ENCODE measurements at places on chromosomes 3 and 15.

DNA sequence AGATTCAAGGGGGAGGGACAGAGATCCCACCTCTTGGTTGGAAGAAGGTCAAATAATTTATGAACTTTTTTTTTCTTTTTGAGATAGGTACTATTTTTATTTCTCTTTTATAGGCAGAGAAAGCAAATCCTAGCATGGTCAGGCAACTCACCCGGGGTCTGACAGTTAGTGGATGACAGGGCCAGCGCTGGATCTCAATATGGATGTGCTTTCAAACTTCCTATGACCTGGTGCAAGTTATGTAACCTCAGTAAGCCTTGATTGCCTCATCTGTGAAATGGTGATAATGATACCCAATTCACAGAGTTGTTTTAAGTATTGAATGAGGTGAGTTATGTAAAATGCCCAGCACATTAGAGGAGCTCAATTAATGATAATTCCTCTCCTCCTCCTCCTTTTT is 86.8 kb upstream of the MEF2A start:
- DNase-seq = no peak

DNA sequence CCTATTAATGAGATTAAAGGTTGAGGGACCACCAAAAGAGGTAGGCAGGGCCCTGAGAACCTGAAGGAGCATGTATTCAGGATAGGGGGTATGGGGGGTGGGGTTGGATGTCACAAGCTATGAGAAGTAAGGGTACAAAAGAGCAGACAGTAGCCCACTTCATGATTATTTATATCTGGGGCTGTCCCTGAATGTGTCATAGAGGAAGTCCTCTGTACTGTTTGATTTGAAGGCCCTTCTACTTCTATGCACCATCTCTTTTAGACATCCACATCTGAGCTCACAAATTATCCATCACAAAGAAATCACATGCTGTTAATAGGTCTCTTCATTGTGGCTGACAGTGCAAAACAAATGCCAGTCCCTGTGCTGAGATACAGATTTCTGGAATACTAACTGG is 68.6 kb downstream of the FHIT start:
- DNase-seq = no peak

DNA sequence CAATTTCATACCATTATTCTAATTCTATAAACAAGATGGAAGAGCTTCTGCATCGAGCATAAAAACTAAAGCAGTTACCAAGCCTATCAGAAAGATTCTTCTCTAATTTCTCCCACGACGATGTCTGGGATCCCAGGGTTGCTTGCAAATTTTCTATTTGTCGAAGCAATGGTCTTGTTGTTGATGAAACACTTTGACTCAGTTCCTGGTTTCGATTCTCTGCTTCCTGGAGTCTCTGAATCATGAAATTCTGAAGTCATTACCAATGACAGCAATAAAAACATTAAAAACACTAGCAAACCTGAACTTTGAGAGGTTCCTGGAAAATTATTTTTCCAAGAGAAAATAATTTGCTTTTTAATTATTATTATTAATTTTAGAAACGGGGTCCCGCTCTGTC is 18.7 kb downstream of the TMF1 start:
- DNase-seq = no peak

- no peak for DNase-seq
Measured at GRCh38 chr3:139523166-139523565, 16.4 kb downstream of the RBP1 start.

- no peak for DNase-seq
Measured at GRCh38 chr3:4773583-4773982, 205.7 kb upstream of the BHLHE40 start.

GRCh38 chr15:75192307-75192706 is 9.4 kb upstream of the C15orf39 start:
- no peak for DNase-seq

- DNase-seq = no peak
Measured at GRCh38 chr15:72086010-72086697, 31.8 kb downstream of the MYO9A start.

GRCh38 chr3:134004841-134005240 is 24.9 kb downstream of the SLCO2A1 start:
- no peak for DNase-seq

DNA sequence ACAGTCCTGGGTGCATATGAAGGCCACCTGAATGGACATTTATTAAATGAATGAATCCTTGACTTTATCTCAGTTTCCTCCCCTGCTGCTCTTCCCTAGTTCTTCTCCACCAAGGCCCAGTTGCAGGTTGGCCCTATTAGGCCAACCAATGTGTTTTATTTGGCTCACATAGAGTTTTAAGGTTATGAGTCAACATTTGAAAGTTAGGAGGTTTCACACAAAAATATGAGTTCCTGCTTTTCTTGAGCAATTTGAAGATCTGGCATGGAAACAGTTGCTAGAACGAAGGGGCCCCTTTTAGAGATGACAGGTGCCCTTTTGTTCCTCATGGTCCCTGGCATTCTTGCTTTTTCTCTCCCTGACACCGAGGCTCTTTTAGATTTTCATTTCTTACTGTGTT is 83.0 kb upstream of the PDZRN3 start:
- no peak for DNase-seq

DNA sequence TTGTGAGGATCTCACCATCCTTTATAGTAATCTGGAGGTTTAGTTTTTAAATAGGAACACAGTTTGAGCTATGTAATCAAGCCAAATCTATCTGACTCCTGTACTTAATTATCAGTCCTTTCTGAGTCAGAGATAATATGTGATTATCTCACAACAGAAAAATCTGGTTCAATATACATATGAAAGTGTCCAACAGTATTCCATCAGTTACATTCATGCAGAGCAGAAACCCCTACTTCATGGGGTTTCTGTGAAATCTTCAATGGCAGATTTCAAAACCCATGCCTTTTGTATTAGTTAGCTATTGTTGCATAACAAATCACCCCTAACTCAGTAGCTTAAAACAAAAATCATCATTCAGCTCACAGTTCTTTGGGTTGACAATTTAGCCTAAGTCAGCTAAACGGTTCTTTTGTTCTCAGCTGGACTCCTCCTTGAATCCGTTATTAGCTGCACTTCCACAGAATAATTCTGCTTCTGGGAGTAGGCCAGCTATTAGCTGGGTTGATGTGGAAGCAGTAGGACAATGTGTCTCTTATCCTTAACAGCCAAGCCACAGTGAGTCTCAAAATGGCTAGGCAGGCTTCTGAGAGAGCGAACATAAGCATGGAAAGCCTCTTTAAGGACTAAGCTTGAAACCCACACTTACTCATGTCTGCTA is 42.9 kb upstream of the ARPP21 start:
- no peak for DNase-seq

DNA sequence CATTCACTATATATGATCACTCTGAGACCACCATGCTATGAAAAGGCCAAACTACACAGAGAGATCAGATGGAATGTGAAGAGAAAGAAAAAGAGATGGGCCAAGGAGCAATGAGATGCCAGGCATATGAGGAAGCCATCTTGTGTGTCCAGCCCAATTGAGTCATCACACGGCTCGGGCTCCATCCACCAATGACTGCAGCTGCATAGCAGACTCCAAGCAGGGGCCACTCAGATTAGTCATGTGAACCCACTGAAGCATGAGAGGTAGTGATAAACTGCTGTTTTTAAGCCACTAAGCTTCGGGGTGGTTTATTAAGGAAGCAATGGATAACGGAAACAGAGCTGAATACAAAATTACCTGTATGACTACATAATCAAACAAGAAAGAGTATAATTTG is 185.9 kb downstream of the SUCLG2 start:
- no peak for DNase-seq

DNA sequence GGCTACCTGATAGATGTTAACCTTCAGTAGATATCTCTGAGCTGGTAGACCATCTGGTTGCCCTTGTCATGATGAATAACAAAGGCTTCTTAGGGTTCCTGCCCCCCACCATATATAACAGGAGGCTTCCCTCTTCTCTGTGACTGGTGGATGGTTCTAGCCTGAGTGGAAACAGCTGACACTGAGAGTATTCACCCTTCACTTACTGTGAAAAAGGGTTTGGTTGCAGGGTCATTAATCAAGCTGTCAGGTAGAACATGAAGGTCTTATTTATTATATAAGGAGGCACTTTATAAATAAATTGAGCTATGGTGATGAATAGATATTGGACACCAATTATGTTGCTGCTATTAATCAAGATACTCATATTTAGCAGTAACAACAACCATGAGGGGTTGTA is 58.6 kb downstream of the CACNA2D3 start:
- DNase-seq = no peak

DNA sequence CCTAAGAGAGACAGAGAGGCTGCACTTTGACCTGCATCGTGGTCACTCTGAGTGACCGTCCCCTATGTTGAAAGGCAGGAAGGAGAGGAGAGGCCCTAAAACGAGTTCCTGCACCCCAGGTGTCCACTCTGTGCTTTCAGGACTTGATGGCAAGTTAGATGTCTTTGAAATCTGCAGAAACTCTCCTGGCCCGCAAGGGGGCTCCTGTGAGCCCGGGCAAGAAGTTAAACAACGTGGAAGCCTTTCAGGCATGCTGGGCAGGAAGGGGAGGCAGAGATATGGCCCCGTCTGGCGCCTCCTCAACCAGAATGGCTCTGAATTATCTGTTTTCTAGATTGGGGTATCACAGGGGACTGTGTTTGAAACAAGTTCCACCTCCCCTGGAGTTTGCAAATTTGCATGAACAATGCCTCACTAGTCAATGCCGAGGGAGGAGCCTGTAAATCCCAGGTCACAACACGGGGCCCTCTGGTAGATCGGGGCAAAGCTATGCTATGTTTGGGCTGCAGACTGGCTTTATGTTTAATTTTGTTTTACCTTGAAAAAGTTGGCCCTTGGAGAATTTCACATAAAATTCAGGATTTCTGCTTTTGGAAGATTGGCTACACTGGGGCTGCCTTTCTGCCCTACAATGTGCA is 9.8 kb downstream of the CTXND1 start:
- DNase-seq = no peak

DNA sequence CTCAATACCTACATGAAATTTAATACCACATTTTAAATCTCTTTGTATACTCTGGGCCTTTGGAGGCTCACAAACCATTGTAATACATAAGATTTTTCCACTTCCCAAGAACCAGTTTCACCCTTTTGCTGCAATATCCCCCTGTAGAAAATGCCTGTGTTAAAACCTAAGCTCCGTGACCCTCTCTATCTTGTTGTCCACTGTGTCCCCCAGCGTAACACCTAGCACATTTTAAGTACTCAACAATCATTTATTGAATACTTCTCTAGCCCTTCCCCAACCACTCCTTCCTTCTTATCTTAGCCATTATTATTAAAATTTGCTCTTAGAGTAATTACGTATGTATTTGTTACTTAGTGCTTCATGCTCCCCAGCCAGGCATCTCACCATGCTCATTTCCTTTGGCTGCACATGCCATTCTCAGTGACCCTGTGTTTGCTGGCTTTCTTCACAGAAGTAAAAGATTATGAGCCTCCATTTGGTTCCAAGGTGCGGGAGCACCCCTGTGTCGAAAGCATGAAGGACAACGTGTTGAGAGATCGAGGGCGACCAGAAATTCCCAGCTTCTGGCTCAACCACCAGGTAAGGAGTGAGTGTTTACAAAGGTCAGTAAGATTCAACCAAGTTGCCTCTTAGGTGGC is 81.6 kb downstream of the TGFBR2 start:
- DNase-seq = no peak

DNA sequence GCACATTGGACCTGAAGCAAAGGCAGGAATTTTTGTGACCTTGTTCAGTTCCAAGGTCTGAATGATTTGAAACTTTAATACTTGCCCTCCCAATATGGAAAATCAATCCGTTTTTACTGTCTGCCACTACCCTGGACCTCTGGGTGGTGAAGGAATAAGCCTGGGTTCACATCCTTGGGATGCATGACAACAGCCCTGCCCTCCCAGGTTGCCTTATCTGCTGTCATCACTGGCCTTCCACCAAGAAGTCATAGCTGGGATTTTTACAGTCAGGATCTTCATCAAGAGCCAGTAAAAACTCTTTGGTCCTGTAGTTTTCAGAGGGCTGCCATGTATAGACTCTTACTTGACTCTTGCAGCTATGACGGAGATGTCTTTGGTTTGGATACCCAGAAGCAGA is 128.6 kb downstream of the MYLK start:
- no peak for DNase-seq

DNA sequence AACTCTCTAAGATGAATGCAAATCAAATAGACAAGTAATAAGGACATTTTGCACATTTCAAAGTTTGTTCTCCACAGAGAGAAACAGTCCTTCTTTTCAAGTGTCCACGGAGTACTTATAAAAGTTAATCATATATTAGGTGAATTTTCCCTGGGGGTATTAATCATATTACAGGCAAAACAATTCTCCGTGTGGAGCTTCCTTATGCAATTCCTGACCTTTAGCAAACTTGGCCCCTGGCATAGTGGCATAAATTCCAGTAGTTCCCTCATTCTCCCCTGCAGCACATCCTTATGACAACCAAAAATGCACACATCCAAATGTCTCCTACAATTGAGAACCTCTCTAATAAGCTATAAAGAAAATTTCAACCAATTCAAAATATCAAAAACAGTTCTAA is 34.4 kb downstream of the FSIP1 start:
- no peak for DNase-seq

DNA sequence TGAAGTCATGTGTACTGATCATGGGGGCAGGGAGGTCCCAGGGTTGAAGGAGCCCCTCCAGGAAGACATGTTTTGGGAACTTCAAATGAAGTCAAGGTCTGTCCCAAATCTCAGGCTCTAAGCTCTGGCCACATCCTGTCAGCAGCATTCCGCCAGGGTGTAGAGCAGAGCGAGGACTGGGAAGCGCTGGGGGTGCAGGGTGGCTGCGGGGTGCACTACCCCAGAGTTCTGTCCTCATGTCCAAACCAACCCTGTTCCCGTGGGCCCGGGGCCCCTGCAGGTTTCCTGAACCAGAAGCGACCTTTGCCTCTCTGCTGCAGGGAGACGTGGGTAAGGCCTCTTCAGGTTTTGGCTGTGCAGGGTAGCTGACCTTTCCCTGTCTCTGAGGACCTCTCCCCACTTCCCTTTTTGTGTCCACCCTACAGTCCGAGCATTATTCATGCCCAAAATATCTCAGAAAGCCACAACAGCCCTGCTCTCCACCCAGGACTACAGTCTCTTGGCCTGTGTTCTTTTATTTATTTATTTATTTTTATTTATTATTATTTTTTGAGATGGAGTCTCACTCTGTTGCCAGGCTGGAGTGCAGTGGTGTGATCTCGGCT is 26.6 kb upstream of the FLNB start:
- no peak for DNase-seq

- no peak for DNase-seq
Measured at GRCh38 chr3:85360742-85361387, 402.1 kb downstream of the CADM2 start.

Data from stimulated activated CD8-positive, alpha-beta memory T cell treated with anti-CD3 and anti-CD28 coated beads, Interleukin-4, amount 100 ng/mL, for 4 hours (primary cell).